Stimulated activated CD8-positive, alpha-beta memory T cell treated with anti-CD3 and anti-CD28 coated beads, Interleukin-15, amount 100 ng/mL, for 48 hours (primary cell): ENCODE measurements at places on chromosomes 7 and 10.

DNA sequence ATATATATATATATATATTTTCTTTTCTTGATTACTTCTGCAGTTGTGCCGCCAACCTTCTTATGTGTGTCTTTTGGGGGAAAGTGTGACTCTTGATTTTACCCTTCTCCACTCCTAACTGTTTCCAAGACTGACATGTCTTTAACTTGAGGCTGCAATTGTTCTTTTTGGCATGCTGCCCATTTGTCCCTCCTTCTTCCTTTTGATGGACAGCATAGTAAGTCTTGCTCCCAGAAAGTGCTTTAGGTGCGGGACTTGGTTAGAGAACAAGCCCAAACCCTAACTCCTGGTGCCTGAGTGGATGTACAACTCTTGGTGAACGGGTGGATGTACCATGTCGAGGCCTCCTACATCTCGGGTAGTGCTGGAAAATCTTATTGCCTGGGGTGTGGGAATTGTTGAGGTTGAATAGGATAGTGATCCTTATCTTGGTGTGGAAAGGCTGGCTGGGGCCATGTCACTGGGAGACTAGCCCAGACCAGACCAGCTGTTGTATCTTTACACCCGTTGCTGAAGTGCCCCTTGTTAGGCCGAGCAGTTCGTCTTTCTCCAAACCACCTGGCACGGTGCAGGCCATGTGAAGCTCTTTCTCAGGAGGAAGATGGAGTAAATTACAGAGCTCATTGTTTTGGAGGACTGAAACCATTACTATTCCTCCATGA, 16.3 kb downstream of the TCF7L2 start:
- no peak for DNase-seq

DNA sequence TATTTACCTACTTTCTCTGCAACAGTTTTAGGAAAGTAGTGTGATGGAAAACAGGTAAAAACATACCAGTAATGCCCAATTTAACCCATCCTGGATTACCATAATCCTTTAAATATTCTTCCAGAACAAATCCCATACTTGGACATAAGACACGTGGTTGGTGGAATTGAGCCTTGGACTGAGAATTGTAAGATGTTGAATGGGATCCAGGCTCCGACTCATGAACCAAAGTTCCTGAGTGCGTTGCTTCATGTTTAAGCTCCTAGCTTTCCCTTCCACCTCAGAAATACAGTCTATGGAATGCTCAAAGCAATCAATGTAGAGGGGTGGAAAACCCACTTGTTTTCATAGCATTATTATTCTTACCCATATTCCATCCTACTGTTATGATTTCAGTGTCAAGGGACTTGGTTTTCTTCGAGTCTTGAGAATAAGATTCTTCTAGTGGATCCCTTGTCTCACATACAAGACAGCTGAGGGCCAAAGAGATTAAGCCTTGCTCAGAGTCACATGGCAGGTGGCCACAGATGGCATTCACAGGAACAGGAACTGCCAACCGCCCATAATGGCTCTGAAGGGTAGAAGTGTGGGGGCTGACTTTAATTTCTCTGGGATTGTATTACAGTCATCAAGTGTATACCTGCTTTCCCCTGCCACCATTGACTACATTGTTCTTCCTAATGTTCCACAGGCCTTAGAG, 171.2 kb downstream of the GFRA1 start:
- no peak for DNase-seq

GRCh38 chr10:95445223-95445836, 115.8 kb downstream of the SORBS1 start:
- DNase-seq = no peak

GRCh38 chr10:60170250-60170649, 219.4 kb downstream of the ANK3 start:
- no peak for DNase-seq

- DNase-seq = no peak
Measured at GRCh38 chr10:79475877-79476276, 30.5 kb upstream of the ZCCHC24 start.

DNA sequence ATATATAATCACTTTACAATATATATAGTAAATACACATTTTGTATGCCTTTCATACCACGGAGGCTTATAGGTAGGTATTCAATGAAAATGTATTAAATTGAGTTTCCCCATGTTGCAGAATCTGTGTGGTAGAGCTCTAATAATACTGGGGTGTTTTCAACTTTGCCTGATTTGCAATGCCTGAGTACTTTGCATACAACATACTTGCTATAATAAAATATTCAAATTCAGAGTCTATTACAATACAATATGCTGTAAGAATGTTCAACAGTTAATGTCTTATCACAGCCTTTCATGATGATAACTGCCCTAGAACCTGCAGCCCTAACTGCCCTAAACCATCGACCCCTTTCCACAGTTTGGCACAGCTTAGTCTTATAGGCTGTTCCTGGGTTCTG, 114.6 kb downstream of the DGKI start:
- no peak for DNase-seq

DNA sequence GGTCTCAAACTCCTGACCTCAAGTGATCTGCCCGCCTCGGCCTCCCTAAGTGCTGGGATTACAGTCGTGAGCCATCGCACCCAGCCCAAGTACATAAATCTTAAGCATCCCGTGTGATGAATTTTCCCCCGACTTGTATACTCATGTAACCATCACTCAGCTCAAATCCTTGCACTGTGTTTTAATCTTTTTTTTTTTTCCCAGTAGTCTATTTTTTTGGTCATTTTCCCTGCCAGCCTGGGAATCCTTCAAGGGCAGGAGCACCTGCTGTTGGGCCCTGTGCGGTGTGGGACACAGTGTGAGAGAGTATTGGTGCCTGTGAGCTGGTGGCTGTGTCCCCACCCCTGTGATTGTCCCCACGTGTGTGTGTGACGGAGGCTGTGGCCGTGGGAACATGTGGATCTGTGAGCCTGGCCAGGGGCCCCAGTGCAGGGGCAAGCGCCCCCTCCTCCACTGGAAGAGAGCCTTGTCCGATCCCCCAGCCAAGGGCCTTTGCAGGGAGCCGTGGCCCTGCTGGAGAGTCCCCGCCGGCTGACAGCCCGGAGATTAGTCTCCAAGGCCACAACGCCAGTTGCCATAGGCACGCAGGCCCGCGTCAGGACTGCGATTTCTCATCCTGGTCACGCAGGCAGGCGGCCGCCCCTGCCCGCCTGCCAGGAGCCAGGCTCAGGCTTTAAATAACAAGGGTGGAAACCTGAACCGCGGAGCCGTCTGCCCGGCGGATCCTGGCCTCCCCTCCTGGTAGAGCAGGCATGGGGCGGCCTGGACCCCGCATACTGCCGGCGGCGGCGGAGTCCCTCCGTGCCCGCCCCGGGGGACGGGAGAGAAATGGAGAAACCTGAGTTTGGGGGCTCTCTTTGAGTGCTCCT, 26.5 kb downstream of the GTF2IRD1 start:
- no peak for DNase-seq

GRCh38 chr10:6200734-6201515, 1.8 kb upstream of the PFKFB3 start:
- peak; percentile 28 for DNase-seq

DNA sequence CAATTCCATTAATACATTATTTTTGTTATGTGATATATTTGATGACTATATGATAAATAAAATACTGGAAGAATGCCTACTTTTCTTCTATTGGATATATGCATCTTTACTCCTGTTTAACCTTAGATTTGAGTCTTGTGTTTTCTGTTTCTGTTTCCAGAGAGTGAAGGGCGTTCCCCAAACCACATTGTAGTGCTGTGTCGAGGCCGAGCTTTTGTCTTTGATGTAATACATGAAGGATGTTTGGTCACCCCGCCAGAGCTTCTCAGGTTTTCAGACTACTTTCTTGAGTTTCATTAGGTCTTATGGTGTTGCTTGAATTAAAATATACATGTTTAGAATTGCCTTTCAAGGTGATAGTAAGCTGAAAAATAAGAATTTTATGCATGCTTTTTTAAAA, 23.8 kb downstream of the CROT start:
- no peak for DNase-seq

GRCh38 chr10:36450380-36450779, 675.0 kb upstream of the ANKRD30A start:
- DNase-seq = no peak

DNA sequence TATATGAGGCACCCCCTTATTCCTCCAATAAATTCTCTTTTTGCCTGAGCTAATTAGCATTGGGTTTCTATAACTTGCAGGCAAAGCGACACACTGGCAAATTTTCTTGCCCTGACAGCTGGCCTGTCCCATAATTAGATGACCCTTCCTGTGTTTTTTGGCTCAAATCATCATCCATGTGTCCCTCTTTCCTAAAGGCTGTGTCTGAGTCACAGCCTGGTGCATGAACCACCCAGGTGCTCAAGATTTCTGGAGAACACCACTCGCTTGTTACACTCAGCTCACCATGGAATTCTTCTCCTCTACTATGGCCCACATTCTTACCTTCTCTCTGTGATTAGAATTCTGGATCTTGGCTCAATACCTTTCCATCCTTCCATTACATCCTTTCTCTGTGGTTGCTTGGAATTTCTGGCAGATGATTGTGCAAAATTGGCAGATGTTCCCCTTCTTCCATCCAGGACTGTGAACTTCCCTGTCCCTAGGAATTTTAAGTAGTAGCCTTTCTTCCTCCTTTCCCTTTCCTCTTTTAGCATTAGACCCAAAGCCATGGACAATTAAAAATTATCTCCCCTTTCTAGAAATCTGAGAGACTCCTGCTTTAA, 116.0 kb upstream of the ANKRD1 start:
- DNase-seq = no peak

- DNase-seq = no peak
Measured at GRCh38 chr10:113397047-113397446, 155.8 kb upstream of the HABP2 start.

DNA sequence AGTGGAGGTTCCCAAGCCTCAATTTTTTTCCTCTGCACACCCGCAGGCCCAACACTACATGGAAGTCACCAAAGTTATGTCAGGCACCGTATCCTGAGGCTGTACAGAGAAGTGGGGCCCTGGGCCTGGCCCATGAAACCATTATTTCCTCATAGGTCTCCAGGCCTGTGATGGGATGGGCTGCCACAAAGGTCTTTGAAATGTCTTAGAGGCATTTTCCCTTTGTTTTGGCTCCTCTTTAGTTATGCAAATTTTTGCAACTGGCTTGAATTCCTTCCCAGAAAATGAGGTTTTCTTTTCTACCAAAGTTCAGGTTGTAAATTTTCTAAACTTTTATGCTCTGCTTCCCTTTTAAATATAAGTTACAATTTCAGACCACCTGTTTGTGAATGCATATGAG, 365.2 kb downstream of the HGF start:
- no peak for DNase-seq

DNA sequence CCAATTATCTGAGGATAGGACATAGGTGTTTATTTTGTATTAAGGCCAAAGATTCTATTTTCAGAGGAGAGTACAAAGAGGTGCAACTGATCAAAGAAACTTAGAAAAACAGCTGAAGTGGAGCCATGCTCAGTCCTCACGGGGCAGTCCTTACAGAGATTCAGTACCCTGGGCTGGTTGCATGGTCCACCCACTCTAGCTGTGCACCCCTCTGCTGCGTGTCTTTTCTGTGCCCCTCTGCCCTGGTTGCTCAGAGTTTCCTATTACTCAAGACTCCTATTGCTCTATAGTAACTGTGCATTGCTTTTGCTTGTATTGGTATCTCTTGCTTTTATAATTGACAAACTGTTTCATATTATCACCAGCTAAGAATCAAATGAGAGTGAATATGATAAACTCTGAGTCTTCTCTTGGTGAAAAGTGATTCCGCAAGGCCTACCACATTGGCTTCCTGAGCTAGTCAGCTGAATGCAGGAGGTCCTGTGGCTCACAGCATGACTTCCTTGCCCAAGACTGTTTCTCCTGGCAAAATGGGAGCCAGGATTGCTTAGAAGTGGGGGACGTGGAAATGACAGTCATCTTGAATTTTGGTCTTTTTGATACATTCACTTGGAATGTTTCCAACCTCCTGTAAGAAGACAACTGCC, 137.0 kb downstream of the GLCCI1 start:
- DNase-seq = no peak

- no peak for DNase-seq
Measured at GRCh38 chr10:124640538-124641231, 103.5 kb downstream of the FAM53B start.

DNA sequence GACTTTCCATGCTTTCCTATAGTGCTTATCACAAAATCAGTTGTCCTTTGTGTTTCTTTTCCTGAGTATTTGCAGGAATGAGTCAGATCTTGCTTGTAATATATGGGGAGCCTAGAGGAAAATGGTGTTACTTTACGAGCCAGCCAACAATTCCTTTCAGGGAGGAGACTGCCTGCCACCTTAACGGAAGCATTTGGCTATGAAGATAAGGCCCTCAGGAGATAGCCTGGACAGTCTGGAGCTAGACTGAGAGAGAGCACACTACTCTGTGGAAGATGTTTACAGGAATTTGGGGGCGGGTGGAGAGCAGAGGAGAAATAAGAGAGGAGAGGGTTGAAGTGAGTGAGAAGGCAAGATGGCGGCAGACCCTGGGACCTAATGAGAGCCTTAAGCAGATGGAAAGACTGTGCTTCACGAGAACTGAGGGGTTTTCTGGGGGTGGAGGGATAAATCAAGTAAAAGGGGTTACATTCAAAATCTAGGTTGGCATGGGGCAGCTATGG, 126.3 kb downstream of the SNX10 start:
- no peak for DNase-seq

DNA sequence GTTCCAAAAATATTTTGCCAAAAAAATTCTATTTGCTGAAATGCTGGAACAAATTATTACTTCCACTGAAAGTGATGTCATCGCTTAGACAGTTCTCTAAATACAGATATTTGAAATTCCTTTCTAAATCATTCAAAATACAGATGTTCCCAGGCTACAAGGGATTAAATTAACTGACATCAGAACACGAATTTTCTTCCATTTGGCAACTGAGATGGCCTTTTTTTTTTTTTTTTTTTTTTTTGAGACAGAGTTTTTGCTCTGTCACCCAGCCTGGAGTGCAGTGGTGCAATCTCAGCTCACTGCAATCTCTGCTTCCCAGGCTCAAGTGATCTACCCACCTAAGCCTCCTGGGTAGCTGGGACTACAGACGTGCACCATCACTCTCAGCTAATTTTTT, 57.0 kb downstream of the P4HA1 start:
- no peak for DNase-seq

- no peak for DNase-seq
Measured at GRCh38 chr10:92855560-92855959, 7.2 kb downstream of the EXOC6 start.

DNA sequence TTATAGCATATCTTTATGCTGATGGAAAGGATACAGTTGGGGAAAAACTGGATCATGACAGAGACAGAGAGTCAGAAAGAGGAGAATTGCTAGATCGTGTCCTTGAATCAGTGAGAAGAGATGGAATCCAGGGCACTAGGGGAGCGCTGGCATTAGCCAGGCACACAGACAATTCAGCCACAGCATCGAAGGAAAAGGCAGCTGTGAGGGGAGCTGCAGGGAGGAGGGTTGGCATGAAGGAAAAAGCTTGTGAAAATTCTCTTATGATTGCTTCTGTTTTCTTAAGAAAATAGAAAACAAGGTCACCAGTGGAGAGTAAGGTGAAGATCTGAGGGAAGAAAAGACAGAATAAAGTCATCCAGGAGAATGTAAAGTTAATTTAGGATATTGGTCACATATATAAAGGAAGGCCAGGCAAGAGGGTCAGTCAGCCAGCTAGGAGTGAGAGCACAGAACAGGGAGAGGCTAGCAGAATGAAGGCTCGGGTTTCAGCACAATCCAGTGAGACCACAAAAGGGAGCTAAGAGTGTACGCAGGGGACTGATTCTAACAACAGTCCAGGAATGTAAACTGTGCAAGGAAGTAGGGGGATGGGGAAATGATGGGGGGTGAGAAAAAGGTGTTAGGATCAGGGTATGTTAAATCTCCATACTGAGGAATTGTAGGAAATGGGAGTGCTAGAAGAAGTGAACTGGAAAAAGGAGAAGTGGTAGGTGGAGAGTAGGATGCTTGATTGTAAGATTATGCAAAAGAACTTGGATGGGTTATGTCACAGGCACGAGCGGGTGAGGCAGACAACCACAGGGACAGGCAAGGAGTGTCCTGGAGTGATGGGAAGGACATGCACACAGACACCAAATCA, 112.0 kb downstream of the RNF32 start:
- DNase-seq = no peak
